ENCODE measurements at places on chromosomes 4 and X.

DNA sequence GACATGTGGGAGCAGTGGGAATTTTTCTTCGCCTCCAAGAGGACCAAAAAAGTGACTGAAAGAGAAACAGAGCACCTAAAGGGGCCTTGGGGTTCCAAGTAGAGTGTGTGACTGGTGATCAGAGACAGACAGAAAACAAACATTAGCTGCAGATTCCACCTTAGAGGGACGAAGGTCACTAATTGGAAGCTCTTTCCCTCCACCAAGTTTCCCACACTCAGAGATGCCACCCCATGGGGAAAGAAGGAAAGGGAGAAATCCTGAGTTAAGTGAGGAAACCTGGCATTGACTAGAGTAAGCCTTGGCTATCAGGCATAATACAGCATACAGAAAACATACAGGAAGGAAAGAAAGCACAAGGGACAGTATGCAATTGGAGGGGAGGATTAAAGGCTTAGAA is 90.9 kb downstream of the HNRNPD start:
- DNase-seq, result no peak

- no peak for DNase-seq
These were observed 48.5 kb downstream of the ZNF141 start for GRCh38 chr4:385934-386707.

DNA sequence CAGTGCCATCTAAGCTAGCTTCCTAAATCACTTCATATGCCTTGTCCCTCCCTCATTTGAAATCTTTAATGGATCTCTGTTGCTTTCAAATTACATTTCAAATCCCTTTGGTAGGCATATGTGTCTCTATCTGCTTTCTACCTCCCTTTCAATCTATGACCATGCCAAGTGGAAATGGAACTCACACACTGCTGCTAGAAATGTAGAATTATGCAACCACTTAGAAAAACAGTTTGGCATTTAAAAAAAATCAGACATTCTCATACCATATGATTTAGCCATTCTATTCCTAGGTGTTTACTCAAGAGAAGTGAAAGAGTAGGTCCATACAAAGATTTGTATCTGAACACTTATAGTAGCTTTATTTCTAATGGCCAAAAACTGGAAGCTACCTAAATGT is 413.5 kb upstream of the INTU start:
- no peak for DNase-seq

- no peak for DNase-seq
These were observed 13.4 kb downstream of the TRMT44 start for GRCh38 chr4:8453957-8454356.

GRCh38 chrX:148333989-148334388 is 166.4 kb upstream of the AFF2 start:
- DNase-seq, result no peak

GRCh38 chr4:25928379-25929297 is 14.6 kb downstream of the SMIM20 start:
- DNase-seq, result no peak

DNA sequence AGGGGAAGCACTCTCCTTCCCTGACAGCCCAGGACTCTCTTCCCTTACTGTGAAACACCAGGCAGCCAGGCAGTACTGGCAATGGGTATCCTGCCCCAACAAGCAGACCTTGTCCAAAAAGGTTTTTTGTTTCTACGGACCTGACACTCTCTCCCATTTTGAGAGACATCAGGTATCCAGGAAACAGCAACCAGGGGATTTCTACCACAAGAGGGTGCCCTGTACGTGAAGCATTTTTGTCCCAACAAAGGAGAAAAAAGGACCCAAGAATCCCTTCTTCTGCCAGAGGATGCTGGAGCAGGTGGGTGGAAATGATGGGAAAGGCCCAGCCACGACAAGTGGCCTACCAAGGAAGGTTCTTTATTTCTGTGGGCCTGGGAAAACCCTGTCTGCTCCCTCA is 65.7 kb upstream of the FGF13 start:
- DNase-seq, result no peak

DNA sequence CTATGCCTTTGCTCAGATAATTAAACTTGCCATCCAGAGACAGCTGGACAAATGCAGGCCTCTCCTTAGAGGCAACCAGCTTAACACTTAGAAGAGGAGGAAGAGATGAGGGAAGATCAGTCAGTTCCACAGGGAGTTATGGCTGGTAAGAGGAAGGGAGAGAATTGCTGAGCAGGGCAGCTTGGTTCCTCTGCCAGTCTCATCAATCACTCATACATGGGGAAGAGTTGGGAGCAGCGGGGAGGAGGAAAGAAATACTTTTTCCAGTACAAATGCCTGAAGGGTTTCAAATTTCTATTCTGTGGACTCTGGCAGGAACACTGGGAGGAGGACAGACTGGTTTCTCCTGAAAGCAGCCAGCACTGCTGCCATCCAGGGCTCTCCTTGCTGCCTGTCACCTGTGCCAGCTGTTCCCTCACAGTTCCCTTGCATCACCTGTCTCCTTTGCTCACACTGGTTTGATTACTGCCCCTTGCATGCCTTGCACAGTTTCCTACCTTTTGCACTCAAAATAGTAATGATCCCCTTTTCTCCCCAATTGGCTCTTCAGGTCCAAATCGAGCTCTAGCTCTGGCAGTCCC is 59.5 kb downstream of the PGRMC2 start:
- no peak for DNase-seq

- DNase-seq, result no peak
These were observed 525.4 kb upstream of the HS3ST1 start for GRCh38 chr4:11954093-11954492.

- no peak for DNase-seq
These were observed 371.5 kb upstream of the SLIT2 start for GRCh38 chr4:19880206-19880605.

DNA sequence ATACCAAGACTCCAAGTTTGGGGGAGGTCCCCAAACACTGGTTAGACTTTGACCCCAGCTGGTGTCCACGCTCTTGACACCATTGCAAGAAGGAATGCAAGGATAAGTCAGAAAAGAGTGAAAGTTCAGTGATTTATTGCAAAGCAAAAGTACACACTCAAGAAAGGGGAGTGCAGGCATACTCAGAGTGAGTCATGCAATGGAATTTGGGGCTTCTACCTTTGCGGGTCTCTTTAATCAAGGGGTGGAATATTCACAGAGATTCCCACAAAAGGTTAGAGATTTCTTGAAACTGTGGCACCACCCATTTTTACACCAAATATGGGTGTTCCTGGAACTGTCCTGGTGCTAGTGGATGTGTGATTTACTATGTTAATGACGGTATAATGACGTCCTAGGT is 5.2 kb upstream of the SMIM10L2A start:
- no peak for DNase-seq

DNA sequence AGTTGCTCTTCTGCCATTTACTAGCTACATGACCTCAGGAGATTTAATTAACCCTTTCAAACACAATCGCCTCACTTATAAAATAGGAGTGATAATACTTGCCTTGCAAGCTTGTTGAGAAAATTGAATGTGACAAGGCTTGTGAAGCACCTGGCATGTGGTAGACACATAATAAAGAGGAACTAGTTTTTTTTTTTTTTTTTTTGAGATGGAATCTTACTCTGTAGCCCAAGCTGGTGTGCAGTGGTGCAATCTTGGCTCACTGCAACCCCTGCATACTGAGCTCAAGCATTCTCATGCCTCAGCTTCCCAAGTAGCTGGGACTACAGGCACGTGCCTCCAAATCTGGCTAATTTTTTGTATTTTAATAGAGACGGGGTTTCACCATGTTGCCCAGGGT is 73.7 kb upstream of the STIM2 start:
- no peak for DNase-seq

- DNase-seq, result no peak
These were observed 33.5 kb upstream of the ITM2A start for GRCh38 chrX:79400623-79401022.

GRCh38 chrX:131970347-131970746 is 52.8 kb upstream of the STK26 start:
- no peak for DNase-seq

- DNase-seq, result no peak
These were observed 99.1 kb downstream of the PJA1 start for GRCh38 chrX:69066021-69066757.

GRCh38 chr4:124631760-124632159 is 80.8 kb downstream of the ANKRD50 start:
- no peak for DNase-seq

DNA sequence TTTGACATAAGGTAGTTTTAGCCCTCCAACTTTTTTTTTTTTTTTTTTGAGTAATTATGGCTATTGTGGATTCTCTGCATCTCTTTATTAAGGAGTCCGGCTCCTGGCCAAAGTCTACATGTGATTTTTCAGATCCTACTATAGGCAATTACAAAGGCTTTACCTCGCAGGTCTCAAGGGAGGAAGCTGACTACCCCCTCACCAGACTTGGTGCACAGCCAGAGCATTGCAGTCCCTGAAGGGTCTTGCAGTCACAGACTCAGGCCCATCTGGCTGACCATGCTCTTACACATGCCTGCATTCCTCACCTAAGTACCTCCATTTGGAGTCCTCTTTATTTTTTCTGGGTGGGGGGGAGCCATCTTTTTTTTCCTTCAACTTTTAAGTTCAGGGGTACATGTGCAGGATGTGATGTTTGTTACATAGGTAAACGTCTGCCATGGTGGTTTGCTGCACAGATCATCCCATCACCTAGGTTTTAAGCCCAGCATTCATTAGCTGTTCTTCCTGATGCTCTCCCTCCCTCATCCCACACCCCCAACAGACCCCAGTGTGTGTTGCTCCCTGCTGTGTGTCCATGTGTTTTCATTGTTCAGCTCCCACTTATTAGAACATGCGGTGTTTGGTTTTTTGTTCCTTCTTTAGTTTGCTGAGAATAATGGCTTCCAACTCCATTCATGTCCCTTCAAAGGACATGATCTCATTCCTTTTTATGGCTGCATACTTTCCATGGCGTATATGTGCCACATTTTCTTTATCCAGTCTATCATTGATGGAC is 88.4 kb upstream of the STIM2 start:
- no peak for DNase-seq

GRCh38 chrX:67619253-67619652 is 75.4 kb downstream of the AR start:
- DNase-seq, result no peak

DNA sequence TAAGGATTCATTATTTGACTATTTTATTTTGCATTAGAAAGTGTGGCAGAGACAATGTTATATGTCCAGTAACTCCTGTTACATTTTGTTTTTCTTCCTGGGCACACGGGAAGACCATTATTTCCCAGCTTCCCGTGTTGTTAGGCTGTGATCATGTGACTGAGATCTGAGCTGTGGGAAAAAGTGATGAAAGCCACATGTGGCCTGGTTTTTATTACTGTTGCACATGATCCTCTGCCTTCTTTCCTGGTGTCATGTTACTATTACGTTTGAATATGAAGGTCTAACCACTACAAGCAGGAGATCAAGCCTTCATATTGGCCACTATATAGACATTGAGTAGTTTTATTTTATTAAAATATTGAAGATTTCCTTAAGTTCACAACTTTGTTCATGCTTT is 28.2 kb upstream of the MID1 start:
- DNase-seq, result no peak

DNA sequence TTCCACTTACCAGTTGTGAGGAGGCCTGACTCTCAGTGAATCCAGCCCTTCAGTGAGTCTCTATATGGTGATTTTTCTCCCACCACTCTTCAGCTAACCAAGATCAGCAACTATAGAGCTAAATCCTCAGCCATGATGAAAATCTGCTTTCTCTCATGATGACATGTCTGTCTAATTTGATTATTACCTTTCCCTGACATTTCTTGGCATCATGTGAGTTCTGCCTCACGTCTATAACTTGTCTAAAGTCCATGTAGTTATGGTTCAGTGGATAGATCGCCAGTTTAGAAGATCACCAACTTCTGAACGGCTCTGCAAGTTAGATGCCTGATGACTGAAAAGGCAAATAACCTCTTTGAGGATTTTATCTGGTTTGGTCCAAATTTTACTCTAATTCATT is 14.9 kb upstream of the DCAF8L1 start:
- no peak for DNase-seq

DNA sequence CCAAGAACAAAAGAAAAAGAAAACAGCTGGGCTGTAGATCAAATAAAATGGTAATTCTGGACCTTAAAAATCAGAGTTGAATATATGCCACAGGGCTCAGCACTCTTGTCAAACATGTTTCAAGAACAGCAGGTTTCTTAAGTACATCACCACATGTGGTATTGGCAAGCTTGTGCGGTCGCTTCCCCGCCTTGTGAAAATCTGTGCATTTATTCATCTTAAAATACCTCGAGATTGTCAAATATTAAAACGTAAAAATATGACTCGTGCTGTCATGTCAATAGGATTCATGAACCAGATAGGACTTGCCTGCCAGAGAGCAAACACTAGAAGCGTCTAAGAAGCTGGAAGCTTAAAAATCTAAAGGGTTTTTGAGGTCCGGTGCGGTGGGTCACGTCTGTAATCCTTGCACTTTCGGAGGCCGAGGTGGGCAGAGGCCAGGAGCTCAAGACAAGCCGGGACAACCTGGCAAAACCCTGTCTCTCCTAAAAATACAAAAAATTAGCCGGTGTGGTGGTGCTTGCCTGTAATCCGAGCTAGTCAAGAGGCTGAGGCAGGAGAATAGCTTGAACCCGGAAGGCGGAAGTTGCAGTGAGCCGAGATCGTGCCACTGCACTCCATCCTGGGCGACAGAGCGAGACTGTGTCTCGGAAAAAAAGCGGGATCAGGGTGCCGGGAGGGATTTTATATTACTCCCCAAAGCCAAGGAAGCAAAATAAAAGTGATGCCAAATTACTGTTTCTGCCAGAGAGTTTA is 40.2 kb upstream of the TMEM154 start:
- DNase-seq, result no peak

DNA sequence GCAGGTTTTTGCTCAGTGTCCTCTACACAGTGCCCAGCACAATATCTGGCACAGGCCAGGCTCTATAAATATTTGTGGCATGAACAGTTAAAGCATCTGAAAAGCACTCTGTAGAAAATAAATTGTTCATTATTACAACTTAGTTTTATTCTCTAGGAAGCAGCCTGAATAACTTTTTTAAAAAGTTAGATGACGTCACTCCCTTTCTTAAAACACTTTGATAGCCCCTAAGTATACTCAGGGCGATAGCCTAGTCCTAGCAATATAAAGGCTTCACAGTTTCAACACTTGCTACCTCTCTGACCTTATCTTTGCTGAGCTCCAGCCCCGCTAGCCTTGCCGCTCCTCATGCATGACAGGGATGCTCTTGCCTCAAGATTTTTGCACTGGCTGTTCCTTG is 80.6 kb downstream of the GPM6A start:
- DNase-seq, result no peak

- no peak for DNase-seq
These were observed 7.1 kb downstream of the SMARCAD1 start for GRCh38 chr4:94214703-94215319.

DNA sequence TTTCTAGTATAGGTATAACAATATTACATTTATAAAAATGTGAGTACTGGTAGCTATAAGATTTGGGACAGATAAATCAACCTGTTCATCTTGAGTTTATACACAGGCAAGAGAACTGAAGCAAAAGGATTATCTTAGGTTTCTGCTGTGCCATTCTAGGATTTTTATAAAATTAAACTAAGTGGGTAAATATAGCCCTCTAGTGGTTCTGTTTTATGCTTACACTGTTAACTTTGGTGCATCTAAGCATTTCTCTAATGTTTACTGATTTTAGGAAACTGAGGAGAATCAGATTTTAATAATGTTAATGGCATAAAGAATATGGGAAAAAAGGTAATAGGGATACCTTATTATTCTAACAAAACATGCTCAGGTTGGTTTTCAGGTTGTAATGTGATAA is 1.1 kb upstream of the RRH start:
- DNase-seq, result no peak

- DNase-seq, result no peak
These were observed 13.5 kb downstream of the ASB11 start for GRCh38 chrX:15301924-15302323.

- no peak for DNase-seq
These were observed 1.7 kb upstream of the WDR1 start for GRCh38 chr4:10118048-10119004.

- no peak for DNase-seq
These were observed 83.4 kb upstream of the MID1IP1 start for GRCh38 chrX:38717871-38718270.
